ENCODE measurements at places on chromosomes 2 and 18.

GRCh38 chr2:173149491-173149890, 73.8 kb downstream of the MAP3K20 start:
- DNase-seq: peak; percentile 59

DNA sequence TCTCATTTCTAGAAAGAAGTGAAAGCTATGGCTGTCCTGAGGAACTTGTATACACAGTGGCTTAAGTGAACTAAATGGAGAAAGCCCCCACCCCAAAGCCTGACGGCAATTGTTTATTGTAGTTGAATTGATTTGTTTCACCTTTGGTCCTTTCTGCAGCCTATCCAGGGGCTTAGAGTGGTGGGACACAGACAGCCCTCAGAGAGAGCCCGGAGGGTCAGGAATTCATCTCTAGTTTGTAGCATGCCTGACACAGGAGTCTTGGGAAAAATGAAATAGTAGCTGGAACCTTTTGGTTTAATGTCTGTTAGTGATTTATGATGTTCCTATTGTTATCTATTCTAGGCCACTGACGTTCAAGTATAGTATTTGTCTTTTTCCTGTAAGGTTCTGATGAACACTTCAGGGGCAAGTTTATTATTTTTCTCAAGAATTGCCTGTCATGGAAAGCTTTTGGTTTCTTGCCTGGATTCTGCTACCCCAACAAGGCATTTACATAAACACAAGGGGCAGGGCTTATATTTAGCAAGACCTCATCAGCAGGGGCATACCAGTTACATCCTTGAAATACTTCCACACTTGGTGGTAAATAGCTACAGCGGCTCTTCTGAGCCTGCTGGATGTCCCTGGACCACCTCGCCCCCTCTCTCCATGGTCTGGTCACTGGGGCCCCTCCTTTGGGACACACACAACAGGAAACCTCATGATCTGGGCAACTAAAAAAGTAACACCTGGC, 44.4 kb downstream of the KCNE4 start:
- DNase-seq: no peak

- peak; percentile 7 for DNase-seq
These were observed 36.6 kb downstream of the TTC32 start for GRCh38 chr2:19865151-19865550.

DNA sequence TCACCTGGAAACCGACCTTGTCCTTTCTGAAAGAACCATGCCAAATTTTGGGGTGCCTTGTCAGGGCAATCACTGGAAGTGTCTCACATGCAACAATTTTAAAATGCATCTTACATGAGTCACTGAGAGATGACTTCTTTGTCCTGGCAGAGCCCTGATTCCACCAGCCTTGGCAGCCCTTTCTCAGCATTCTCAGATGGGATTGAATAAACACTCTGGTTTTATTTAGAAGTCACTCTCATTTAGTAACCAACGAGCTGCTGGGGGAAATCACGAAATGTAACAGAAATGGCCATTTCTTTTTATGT, 3.8 kb upstream of the ATP8B1 start:
- no peak for DNase-seq

DNA sequence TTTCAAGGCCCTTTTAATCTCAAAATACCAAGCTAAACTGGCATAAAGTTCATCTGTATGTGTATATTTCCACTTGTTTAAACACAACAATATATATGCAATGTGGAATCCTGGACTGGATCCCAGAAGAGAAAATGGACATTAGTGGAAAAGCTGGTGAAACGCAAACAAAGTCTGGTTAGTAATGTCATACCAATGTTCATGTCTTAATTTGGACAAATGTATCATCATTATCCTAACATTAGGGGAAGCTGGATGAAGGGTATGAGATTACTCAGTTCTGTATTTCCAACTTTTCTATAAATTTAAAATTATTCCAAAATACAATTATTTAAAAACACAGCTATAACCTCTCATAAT, 3.8 kb downstream of the SP3 start:
- DNase-seq: no peak

GRCh38 chr2:112725545-112726457, 5.0 kb downstream of the NT5DC4 start:
- DNase-seq: no peak

- DNase-seq: peak; percentile 30
These were observed 20.2 kb downstream of the IL18RAP start for GRCh38 chr2:102442967-102443828.

- DNase-seq: no peak
These were observed 988.3 kb upstream of the GYPC start for GRCh38 chr2:125667630-125668029.

DNA sequence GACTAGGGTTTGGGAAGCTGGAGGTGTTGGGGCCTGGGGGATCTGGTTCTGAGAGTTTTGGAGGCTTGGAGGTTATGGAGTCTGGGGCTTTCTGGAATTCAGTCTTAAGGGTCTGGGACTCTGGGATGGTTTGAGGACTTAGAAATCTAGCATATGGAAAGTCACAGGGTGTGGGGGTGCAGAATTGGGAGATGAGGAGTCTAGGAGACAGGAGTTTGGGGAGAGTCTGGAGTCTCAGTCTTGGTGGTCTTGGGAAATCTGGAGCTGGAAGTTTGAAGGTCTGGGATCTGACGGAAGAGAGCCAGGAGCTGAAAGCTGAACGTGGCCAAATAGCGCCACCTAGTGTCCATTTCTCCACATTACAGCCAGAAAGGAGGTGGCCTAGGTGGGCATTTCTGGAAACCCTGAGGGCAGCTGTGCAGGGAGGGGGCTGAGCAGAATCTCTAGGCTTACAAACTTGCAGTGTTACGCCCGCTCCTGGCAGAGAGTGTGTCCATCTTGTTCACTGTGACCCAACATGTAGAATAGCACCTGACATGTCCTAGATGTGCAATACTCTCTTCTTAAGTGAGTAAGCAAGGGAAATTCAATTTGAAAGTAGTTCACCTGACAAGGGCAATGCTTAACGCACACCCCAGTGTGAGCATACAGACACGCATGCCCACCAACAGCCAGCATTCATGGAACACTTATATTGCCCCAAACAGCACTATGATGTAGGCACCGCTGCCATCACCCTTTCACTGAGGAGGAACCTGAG, 204.8 kb downstream of the TFCP2L1 start:
- DNase-seq: peak; percentile 20

- no peak for DNase-seq
These were observed 6.9 kb upstream of the FLACC1 start for GRCh38 chr2:201363857-201364560.

DNA sequence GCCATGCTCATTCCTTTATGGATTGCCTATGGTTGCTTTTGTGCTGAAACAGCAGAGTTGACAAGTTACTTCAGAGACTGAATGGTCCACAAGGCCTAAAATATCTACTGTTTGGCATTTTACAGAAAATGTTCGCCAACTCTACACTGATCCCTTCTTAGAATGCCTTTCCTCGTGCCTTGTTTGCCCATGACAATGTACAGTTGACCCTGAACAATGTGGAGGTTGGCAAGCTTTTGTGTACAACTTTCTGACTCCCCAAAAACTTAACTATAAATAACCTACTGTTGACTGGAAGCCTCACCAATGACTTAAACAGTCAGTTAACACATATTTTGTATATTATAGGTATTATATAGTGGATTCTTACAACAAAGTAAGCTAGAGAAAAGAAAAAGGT, 361.4 kb downstream of the EPHA4 start:
- no peak for DNase-seq

DNA sequence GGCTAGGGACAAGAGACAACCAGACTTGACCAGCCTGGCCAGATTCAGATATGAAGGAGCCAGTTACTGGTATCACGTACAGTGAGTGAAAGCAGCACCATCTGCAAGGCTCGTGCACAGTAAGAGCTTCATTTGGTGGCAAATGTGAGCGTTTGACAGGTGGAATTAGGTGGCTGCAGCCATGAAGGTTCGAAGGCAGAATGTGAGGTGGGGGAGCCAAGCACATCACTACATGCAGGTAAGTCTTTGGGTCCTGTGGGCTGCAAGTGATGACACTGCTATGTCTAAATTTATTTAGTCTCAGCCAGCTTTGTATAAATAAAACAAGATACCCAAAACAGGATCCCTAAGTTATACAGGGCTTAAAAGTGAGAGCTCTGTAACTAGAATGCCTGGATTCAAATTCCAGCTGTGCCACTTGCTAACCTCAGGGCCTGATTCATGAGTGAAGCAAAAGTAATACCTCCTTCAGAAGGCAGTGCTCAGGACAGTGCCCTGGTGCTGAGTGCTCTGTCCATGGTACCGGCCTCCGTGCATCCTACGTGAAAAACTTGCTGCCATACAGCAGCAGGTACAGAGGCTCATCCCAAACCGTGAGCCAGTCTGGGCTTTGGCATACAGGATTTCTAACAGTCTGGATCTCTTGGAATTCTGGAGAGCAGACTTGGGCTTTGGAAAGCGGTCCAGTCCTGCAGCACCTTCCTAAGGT, 18.6 kb downstream of the DDX18 start:
- DNase-seq: no peak

DNA sequence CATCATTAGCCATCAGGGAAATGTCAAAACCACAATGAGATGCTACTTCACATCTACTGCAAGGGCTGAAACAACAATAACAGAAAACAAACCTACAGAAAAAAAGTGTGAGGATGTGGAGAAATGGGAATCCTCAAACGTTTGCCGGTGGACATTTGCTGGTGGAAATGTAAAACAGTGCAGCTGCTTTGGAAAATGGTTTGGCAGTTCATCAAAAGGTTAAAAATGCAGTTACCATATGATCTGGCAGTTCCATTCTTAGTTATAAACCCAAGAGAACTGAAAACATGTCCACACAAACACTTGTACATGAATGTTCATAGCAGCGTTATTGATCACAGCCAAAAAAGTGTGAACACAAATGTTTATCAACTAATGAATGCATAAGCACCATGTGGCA, 44.2 kb downstream of the PROC start:
- DNase-seq: no peak

- peak; percentile 43 for DNase-seq
These were observed 10.9 kb upstream of the CDH20 start for GRCh38 chr18:61322265-61322873.
